ENCODE measurements at places on chromosomes 6 and 20. TPM values are rescaled to one million over a fixed set of nuclear protein-coding genes. Genes with fewer than 3 reads are reported as not detected.

The CAPN11 gene
- 0.18 TPM for total RNA-seq

The PPP1R3G gene
- 0.40 TPM for total RNA-seq

The APMAP gene
- total RNA-seq, result 180 TPM

The GTSF1L gene
- not detected for total RNA-seq

The TUBB2A gene
- total RNA-seq, result 64.5 TPM

The SLC17A4 gene
- 19.2 TPM for total RNA-seq

The CALHM4 gene
- not detected for total RNA-seq

The KLC4 gene
- total RNA-seq, result 141 TPM

The TINAG gene
- total RNA-seq, result not detected

The MLN gene
- total RNA-seq, result not detected

The LTA gene
- 0.93 TPM for total RNA-seq

The OVOL2 gene
- total RNA-seq, result 0.18 TPM

The SLC4A11 gene
- total RNA-seq, result 0.18 TPM

The PSORS1C2 gene
- not detected for total RNA-seq

The C20orf202 gene
- not detected for total RNA-seq

The CENPW gene
- total RNA-seq, result 1.6 TPM

The C6orf132 gene
- 0.38 TPM for total RNA-seq

The PROKR2 gene
- not detected for total RNA-seq

The BEND6 gene
- total RNA-seq, result not detected

The JAG1 gene
- 4.3 TPM for total RNA-seq

The LIN28B gene
- total RNA-seq, result 0.10 TPM

The SPDEF gene
- 0.15 TPM for total RNA-seq

The FKBP5 gene
- total RNA-seq, result 156 TPM

The GSTA5 gene
- not detected for total RNA-seq

The RPN2 gene
- 128 TPM for total RNA-seq

The OR2B6 gene
- not detected for total RNA-seq

The GSTA1 gene
- total RNA-seq, result 811 TPM

The RAD21L1 gene
- not detected for total RNA-seq

The AIF1 gene
- total RNA-seq, result 7.2 TPM

The LY6G5C gene
- total RNA-seq, result 0.88 TPM

The MUC21 gene
- not detected for total RNA-seq

The HCRTR2 gene
- total RNA-seq, result not detected

The CFAP206 gene
- not detected for total RNA-seq

The ENPP5 gene
- 0.33 TPM for total RNA-seq

The SOX18 gene
- 8.1 TPM for total RNA-seq

The FYN gene
- total RNA-seq, result 30.0 TPM

The SPATA25 gene
- total RNA-seq, result 4.2 TPM

The PRDM1 gene
- 1.0 TPM for total RNA-seq

The DHX16 gene
- total RNA-seq, result 15.2 TPM

The PNLDC1 gene
- total RNA-seq, result 0.23 TPM

The TMEM14B gene
- 48.1 TPM for total RNA-seq

The GSTA2 gene
- total RNA-seq, result 45.2 TPM

The UST gene
- 0.58 TPM for total RNA-seq

The DAAM2 gene
- 6.0 TPM for total RNA-seq

The MYO6 gene
- 15.3 TPM for total RNA-seq

The PI16 gene
- not detected for total RNA-seq

The CHD6 gene
- 12.1 TPM for total RNA-seq

All from left lobe of liver (tissue), 2 donors.